ENCODE measurements at places on chromosomes 12 and 14. TPM values are rescaled to one million over a fixed set of nuclear protein-coding genes. Genes with fewer than 3 reads are reported as not detected.

FOXG1 gene
- total RNA-seq, result 1.7 TPM

GRCh38 chr14:103713304-103714062, 1.8 kb downstream of the XRCC3 start:
- no peak for DNase-seq

- no peak for DNase-seq
Measured at GRCh38 chr12:117986705-117987469, 18.1 kb upstream of the KSR2 start.

DNA sequence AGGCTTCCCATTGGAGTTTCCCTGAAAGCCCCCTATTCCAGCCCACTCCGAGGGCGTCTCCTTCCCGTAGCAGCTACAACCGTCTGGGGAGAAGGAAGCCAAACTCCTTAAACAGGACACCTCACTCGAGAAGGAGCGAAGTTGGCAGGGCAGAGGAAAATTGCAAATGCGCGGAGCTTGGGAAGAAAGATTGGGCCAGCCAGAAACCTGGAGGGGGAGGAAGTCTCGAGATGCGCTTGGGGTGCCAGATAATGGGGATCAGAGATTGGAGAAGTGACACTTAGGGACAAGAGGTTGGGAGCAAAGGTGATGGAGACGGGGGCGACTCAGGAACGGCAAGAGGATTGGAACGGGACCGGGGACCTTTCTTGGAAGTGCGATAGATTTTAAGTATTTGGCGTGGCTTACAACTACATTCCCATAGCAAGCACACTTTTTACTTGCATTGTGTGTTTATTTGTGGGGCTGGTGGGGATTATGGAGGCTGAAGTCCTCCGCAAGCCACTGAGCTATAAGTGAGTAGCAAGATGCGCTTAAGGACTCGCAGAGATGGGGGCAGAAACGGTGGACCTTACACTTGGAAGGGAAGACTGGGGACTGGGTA, 926 bp downstream of the HRK start:
- no peak for DNase-seq

GRCh38 chr12:119808441-119808840, 68.7 kb downstream of the CIT start:
- DNase-seq, result no peak

IL22 gene
- total RNA-seq, result not detected

DNA sequence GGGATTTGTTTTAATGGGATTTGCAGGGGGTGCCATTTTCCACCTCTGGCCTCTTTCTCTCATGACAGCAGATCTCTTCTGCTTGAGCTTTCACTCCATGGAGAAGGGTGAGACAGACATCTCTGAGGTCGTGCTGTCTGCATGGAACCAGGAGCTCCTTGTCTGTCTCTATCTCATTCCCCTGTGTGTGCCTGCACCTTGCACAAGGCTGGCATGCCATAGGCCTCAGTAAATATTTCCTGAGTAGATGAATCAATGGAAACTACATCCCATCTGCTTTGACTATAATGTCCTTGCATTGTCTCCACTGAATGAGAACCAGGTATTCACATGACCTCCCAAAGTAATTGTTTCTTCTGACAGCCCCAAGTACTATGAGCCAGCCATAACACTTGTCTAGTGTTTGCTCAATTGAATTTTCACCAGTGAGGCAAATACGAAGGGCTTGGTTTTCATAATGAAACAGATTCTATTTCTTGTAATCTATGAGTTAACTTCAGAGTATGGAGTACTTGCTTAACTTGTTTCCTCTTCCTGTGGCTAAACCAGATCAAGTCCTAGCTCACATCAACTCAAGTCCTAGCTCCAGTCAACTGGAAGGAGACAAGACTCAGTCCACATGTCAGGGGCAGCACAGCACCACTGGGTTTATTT, 32.3 kb downstream of the KCNK13 start:
- no peak for DNase-seq

GRCh38 chr14:68607081-68607866, 185.6 kb downstream of the ZFP36L1 start:
- no peak for DNase-seq

- no peak for DNase-seq
Measured at GRCh38 chr12:643475-644302, 19.6 kb downstream of the NINJ2 start.

SALL2 gene
- total RNA-seq, result 75.8 TPM

DNA sequence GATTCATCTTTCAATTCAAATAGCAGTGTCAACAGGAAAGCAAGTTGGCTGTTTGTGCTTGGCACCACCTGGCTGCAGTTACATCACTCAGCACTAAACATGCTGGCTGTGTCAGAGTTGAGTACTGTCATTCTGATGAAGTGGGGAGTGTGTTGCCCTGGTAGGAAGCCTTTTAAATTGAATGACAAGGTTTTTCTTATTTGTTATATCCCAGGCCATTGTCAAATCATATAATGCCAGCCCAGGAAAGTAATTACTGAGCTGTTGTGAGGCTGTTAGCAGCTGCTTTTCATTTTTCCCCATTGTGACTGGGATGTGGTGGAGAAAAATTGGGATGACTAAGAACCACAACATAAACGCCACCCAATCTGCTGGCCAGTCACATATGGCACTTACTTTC, 106.5 kb upstream of the PRKD1 start:
- DNase-seq, result no peak

DNA sequence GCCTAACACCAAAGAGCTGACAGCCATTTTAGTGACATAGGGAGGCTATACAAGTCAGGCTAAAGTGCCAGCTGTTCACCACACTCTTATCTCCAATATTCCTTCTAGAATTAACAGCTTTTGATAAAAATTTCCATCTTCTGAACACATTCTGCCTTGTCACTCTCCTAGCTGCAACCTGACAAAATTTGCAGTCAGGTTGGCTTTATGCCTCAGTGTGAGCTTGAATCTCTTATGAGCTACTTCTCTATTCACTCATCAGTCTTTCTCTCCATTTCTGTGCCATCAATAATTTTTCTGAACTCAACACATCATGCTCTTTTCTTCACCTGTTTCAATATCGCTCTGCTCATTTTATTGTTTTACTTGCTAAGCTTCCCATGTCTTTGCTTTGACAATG, 50.2 kb downstream of the TMTC1 start:
- DNase-seq, result no peak

GRCh38 chr12:22083167-22083566, 37.1 kb downstream of the CMAS start:
- no peak for DNase-seq

PMEL gene
- 136 TPM for total RNA-seq

GRCh38 chr14:66850258-66850888, 338.9 kb upstream of the GARIN2 start:
- DNase-seq, result no peak

DNA sequence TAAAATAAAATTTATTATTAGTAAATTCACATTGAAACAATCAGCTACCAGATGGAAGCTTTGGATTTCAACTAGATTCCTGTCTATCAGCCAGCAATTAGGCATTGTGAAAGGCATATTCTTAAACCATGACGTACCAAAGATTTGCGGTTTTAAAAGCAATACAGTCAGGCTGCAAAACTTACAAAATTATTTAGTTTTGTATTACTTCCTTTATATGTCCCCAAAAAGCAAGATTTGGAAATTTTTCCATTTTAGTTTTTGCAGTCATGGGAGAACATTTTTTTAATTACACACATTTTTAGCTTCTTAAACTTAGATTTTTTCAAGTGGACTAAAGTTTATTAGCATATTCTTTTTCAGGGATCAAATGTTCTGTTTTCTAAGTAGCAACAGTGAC, 225.0 kb upstream of the KITLG start:
- DNase-seq, result no peak

- DNase-seq, result no peak
Measured at GRCh38 chr12:73677520-73678291, 859.9 kb upstream of the ATXN7L3B start.

DNA sequence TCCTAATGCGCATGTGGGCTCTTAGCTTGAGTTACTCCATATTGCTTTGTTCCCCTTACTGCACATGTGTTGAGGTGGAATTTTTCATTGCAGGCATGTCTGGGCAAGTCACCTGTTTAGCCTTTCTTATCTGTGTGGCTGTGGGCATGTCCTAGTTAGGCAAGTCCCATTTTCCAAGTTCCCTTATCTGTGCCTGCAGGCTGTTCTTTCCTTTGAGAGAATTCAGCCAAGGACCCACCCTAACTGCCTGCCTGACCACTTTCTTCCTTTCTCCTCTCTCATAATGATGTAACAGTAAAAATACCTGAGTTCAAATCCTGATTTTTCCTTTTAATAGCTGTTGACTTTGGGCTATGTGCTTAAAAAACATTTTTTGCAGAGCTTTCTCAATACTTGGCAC, 870.6 kb downstream of the NRXN3 start:
- DNase-seq, result no peak

KRT7 gene
- total RNA-seq, result 125 TPM

DNA sequence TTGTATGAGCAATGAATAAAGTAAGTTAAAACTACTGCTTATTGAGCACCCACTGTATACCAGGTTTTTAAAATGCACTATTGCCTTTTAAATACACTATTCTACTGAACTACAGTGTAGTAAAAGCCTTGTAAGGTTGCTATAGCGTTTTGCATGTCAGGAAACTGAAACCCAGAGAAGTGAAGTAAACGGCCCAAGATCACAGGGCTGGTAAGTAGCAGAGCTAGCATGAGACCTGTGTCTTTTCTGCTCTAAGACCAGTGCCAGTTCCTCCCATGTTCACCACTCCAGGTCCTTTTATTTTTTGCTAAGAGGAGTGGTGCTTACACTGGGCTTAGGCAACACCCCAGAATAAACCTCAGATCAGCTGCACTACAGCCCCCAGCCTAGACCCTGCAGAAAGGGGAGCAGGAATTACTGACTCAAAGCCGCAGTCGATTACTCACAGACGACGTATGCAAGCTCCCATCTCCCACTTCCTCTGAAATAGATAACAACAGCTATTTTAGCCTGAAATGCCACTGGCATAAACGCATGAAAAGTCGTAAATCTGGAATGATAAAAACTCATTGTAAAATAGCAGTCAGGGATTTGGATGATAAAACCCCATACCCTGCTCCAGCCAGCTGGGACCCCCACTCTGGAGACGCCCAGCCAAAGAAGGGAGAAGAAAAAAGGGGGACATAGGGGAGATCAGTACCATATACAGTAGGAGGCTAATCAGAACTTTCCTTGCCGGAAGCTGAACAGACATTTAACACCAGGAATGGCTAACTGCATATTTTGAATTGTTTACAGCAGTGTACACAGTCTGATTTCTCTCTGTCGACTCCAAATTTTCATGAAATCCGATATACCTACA, 108.3 kb downstream of the NUAK1 start:
- DNase-seq, result no peak

GRCh38 chr12:66539431-66539830, 139.4 kb downstream of the GRIP1 start:
- no peak for DNase-seq

DNA sequence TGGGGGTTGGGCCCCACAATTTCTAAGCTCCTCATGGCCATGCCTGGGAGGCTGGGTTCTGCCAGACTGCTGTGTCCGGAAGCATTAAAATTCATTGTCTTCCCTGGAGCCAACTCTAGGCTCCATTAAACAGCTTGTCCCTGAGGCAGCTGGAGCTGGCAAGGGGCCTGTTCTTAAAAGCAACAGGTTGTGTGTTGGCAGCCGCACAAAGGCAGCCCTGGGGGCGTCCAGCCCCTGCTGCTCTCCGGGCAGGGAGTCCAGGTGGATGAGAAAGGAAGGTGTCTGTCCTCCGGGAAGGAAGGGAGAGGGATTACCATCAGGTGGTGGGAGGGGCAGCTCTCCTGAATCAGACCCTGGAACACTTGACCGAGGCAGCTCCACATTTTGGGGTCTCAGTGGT, 98.9 kb downstream of the CHST11 start:
- DNase-seq, result no peak

DNA sequence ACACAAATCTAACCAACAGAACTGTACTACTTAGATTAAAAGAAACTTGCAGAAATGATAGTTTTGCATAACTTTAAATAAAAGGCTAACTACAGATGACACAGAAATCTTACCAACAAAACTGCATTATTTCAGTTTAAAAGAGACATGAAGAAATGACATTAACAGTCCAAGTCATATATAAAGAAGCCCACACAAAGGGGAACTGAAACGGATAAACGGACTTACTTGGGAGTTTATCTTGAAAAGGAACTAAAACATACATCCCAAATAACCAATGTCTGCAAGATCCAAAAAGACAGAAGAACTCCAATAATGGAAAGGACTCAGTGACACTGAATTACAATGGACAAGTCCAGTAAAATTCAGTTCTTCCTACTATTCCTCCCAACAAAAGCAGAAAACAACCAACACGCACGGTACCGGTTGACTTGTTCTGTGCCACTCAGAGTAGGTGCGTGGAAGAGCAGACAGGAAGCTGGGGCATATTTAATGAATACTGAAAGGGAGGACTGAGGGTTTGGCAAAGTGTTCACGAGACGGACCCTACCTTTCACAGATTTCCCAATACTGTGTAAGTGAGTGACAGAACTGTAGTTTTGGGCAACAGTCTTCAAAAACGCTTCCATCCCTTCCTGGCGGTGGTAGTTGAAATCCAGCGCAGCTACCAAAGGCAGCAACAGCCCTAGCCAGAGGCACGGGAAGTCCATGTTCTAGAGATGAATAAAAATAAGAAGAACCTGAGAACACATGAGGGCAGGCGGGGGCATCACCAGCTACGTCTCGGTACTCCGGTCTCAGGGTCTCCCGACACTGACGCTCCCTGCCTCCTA, 627 bp downstream of the CPM start:
- no peak for DNase-seq

- no peak for DNase-seq
Measured at GRCh38 chr12:47602949-47603558, 102.8 kb downstream of the RPAP3 start.

GRCh38 chr14:94172545-94172944, 1.6 kb upstream of the PPP4R4 start:
- no peak for DNase-seq

UNG gene
- total RNA-seq, result 63.0 TPM

GRCh38 chr12:31011746-31012566, 61.7 kb upstream of the DDX11 start:
- DNase-seq, result no peak

DNA sequence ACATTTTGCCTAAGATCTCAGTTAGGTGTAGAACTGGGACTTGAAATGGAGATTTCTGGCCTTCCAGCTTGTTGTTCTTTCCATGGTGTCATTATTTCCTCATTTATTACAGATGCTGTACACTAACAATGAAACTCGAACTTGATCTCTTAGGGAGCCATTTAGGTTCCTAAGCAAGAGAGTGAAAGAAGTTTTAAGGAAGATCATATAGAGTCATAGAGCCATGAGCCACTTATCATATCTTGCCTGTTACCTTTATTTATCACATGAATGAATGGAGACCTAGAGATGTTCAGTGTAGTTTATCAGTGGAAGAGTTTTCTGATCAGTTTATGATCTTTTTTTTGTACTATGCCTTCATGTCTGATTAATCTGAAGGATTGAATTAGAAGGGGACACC, 9.9 kb downstream of the HELB start:
- DNase-seq, result no peak

PIP4P1 gene
- 38.4 TPM for total RNA-seq

MIPOL1 gene
- total RNA-seq, result 14.5 TPM

KERA gene
- 0.17 TPM for total RNA-seq

AMDHD1 gene
- total RNA-seq, result 1.0 TPM

GRCh38 chr12:95395696-95396095, 78.3 kb upstream of the METAP2 start:
- DNase-seq, result no peak

Data from type B pancreatic cell (in vitro differentiated cells).